ENCODE measurements at places on chromosomes 13 and 19.

DNA sequence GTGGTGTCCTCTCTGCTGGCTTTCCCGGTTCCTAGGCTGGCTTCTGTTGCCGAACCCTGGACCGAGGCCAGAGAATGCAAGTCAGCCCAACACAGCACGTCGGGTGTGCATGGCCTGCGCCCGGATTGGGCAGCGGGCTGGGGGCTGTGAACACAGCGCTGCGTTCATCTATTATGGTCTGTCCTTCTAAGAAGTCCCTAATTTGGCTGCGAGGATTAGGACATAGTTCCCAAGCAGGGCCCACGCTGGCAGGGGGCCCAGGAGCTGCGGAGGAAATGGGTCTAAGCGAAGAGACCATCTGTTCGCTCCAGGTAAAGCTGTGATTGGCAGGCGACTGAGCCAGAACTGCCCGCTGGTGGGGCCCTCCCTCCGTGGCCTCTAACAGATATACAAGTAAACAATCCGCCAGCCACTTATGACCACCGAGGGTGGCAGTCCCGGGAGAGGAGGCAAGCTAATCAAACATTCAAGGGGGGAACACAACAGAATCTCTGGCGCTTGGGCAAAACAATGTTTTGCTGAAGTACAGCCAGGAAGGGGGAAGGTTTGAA lies 6.0 kb downstream of the SYCE2 start:
- DNase-seq = peak; percentile 1

- no peak for DNase-seq
These were observed 27.9 kb downstream of the ENOX1 start for GRCh38 chr13:43758834-43759233.

- no peak for DNase-seq
These were observed 519.9 kb downstream of the PCDH17 start for GRCh38 chr13:58151452-58151851.

DNA sequence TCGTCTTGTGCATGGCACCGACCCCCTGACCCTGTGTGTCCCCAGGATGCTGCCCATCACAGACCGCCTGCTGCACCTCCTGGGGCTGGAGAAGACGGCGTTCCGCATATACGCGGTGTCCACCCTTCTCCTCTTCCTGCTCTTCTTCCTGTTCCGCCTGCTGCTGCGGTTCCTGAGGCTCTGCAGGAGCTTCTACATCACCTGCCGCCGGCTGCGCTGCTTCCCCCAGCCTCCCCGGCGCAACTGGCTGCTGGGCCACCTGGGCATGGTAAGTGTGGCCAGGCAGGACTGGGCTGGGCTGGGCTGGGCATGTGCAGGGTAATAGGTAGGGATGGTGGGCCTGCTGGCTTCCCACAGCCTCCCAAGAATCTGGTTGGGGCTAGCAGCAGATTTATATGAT lies 17.0 kb downstream of the CYP4F22 start:
- DNase-seq = no peak

DNA sequence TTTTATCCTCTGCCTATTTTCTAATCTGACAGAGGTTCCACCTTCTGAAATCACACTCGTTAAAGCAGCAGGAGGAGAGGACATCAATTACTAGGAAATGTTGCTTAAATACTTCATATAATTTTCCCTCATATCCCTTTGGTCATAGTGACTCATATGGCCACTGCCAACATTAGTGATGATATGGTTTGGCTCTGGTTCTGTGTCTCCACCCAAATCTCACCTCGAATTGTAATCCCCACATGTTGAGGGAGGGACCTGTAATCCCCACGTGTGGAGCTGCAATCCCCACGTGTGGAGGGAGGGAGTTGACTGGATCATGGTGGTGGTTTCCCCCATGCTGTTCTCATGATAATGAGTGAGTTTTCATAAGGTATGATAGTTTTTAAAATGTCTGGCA lies 618.4 kb upstream of the SLITRK5 start:
- no peak for DNase-seq

DNA sequence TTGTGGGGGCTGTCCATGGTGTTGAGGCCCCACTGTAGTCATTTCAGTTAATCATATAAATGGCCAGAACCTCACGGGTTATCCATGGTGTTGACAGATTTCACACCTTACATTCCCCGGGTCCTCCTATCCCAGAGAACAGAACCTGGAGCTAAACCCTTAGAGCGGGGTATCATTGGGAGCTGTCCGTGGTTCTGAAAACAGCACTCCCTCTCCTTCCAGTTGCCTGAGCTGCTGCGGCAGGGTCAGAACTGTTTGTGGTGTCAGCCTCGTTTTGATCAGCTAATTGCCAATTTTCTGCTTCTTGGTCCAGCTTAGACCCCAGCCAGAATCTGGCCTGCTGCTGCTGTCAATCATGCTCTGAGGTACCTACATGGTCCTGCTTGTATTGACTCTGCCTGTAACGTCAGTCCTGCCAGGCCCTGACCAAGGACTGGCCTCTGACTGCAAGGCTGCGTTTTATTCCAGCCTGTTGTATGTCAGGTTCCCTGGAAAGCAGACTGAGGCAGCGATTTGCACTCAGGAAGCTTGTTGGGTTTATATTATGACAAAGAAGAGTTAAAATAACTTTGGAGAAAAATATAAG lies 55.8 kb upstream of the KCTD15 start:
- DNase-seq = no peak

GRCh38 chr13:56697011-56697410 lies 443.7 kb upstream of the PRR20A start:
- no peak for DNase-seq

- DNase-seq = no peak
These were observed 2034.0 kb downstream of the OLFM4 start for GRCh38 chr13:55062662-55063061.

Data from NCI-H526 treated with DMSO at 0.1 percent for 48 hours (cell line).